HS-5 (cell line): ENCODE measurements at places on chromosomes 7 and 10.
A peak's percentile ranks its signal among the peaks of the same experiment; 100 is the strongest.

GRCh38 chr7:24702755-24703154 lies 54.5 kb downstream of the GSDME start:
- DNase-seq = no peak

- peak; percentile 3 for DNase-seq
Measured at GRCh38 chr10:113493195-113493594, 59.7 kb upstream of the HABP2 start.

- no peak for DNase-seq
Measured at GRCh38 chr7:49564379-49564714, 209.1 kb upstream of the VWC2 start.

GRCh38 chr10:2296179-2296891 lies 559.0 kb upstream of the ADARB2 start:
- no peak for DNase-seq

GRCh38 chr10:68105820-68106219 lies 3.5 kb upstream of the MYPN start:
- no peak for DNase-seq

DNA sequence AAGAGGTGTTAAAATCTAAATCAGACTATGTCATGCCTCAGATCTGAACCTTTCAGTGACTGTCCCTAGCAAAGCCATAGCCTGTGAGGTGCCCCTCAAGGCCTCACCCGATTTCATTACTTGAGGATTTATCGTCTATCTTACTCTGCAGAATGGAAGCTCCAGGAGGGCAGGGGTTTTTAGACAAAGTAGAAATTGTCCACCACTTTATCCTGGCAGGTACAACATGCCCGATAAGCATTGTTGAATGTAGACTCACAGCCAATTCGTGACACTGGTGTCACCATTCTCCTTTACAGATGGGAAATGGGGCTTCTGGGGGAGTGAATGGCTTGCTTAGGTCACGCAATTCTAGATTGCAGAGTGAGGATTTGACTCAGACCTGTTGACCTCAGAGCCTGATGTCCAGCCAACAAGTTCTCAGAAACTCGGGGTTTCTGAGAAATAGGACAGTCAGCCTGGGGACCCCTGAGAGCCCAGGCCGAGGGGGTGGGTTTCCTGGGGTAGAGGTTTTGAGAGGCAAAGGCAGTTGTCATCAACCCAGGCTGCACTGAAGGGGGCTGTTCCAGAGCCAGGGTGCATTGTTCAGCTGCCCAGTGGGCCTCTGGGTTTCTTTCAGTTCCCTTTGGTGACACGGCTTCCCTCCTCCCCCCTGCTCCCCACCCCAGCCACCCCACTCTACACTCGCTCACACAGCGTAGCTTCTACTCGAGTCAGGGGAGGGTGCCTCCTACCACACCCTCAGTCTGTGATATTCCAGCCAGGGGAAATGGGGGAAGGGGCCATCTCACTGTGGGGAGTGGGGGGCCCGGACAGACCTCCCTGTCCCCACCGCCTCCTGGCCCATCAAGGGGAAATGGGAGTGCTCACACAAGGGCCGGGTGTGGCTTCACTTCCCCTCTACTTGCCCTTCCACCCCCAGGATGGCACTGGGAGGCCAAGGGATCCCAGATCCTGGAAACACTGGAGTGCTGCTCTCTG lies 3.1 kb upstream of the IRF5 start:
- DNase-seq = no peak
